Heart right ventricle (tissue), 16 donors: ENCODE measurements at places on chromosomes 5 and 9.

GRCh38 chr5:121182788-121183490, 668.7 kb upstream of the FTMT start:
- no peak for DNase-seq

DNA sequence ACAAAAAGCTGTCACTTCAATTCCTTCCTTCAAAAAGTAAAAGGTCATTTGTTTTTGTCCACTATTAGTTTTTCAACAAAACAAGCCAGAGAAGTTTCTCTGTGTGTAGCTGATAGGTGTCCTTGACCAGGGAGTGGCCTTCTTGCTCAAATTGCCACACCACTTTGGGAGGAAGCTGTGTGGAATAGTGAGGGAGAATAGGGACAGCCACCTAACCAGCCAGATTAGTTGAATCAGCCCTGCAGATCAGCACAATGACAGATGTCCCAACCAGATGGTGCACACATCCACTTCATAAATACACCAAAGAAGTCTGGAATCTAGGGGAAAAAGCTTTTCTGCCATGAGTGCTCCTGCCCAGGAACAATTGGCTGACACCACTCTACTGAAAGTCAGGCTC, 37.2 kb downstream of the NREP start:
- DNase-seq: no peak

- no peak for DNase-seq
Observed at GRCh38 chr9:2018764-2019558, 3.8 kb downstream of the SMARCA2 start.

DNA sequence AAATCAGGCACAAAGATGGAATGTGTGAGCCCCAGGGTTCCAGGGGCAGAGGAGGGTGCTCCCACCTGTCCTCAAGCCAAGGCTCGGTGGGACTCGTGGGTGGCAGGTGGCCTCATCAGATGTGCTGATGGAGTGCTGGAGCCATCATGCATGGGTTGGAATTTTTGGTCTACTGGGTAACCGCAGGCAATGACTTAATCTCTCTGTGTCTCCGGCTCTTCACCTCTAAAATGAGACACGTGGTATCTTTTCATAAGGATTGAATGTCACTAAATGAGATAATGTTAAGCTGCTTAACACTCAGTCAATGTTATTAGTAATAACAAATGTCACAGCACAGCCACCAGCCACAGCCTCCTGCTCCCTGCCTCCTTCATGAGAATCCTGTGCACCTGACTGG, 245.5 kb downstream of the HSPA4 start:
- DNase-seq: no peak

- no peak for DNase-seq
Observed at GRCh38 chr5:10579536-10580521, 16.0 kb downstream of the ANKRD33B start.

DNA sequence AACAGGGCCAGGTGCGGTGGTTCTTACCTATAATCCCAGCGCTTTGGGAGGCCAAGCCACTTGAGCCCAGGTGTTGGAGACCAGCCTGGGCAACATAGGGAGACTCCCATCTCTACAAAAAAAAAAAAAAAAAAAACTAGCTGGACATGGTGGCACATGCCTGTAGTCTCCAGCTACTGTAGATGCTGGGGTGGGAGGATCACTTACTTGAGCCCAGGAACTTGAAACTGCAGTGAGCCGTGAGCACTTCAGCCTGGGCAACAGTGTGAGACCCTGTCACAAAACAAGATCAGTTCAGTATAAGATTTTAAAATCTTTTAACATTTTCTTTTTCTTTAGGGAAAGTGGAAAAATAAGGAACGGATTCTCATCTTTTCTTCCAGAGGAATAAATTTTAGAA, 2.5 kb downstream of the BRIX1 start:
- no peak for DNase-seq

DNA sequence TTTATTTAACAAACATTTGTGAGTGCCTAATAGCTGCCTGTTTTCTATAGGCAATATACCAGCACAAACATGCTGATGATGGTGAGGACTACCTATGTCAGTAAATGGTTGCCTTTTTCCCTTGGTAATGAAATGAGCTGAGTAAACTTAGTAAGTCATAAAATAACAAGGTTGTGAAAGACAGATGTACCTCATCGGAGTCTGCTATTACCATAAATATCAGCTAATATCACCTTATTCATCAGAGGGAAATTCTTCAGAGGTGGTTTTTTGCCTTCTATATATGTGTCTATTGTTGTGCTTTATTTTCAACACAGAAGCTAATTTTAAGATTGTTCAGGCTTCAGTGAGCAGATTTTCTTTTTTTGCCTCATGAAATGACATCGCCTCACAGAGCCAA, 1040.5 kb downstream of the DTWD2 start:
- DNase-seq: no peak

GRCh38 chr9:126149661-126150060, 177.0 kb upstream of the MVB12B start:
- no peak for DNase-seq

GRCh38 chr5:129945774-129946270, 41.6 kb downstream of the CHSY3 start:
- DNase-seq: no peak

- DNase-seq: no peak
Observed at GRCh38 chr9:86836797-86837196, 110.5 kb downstream of the GAS1 start.

DNA sequence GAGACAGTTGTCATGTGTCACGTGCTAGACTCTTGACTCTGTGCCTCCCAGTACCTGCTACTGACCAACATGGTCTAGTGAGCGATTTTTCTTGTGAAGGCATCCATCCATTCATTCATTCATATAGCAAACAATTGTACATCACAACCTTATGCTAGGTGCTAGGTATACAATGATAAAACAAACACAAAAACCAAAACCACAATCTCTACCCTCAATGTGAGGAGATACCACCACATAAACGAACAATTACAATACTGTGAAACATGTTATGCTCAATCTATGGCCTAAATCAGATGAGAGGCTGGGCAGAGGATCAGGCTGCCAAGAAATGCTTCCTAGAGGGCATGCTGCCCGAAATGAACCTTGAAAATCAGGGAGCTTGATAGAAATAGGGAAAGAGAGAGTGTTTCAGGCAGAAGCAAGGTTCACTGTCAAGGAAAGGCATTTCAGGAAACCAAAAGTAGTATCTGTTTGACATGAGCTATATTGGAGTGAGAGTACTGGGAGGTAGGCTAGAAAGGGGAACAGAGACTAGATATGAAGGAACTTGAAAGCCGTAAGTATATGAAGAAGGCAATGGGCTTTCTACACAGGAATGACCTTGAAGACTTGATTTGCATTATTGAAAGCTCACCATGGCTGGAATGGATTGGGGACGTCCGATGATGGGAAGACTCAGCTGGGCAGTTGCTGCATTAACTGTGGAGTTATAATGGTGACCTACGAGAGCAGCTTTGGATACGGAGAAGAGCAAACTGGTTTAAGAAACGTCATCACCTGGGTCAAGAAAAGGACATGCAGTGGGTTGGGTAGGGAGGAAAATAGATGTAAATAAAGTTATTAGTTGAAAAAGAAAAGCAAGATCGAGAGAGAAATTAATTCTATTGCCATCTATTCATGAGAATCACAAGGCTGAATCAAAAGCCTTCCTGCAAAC, 90.1 kb downstream of the THBS4 start:
- no peak for DNase-seq

- DNase-seq: no peak
Observed at GRCh38 chr9:116504893-116505480, 182.1 kb upstream of the TRIM32 start.

DNA sequence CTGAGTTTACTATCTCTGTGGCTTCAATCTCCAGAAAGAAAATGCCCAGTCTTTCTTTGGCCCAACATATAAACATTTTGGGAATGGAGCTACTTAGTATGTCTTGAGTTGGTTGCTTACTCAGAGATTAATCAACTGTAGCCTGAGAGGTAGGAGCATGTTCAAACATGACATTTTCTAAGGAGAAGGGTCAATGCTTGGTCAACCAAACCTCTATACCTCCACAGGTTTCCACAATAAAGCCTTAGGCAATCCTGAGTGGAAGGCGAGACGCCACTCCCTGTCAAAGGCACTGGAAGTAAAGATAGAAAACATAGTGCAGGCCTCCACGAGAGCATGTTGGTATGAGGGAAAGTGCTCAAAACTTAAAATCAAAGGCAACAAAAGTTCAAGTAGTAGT, 411.4 kb downstream of the KCTD16 start:
- no peak for DNase-seq

DNA sequence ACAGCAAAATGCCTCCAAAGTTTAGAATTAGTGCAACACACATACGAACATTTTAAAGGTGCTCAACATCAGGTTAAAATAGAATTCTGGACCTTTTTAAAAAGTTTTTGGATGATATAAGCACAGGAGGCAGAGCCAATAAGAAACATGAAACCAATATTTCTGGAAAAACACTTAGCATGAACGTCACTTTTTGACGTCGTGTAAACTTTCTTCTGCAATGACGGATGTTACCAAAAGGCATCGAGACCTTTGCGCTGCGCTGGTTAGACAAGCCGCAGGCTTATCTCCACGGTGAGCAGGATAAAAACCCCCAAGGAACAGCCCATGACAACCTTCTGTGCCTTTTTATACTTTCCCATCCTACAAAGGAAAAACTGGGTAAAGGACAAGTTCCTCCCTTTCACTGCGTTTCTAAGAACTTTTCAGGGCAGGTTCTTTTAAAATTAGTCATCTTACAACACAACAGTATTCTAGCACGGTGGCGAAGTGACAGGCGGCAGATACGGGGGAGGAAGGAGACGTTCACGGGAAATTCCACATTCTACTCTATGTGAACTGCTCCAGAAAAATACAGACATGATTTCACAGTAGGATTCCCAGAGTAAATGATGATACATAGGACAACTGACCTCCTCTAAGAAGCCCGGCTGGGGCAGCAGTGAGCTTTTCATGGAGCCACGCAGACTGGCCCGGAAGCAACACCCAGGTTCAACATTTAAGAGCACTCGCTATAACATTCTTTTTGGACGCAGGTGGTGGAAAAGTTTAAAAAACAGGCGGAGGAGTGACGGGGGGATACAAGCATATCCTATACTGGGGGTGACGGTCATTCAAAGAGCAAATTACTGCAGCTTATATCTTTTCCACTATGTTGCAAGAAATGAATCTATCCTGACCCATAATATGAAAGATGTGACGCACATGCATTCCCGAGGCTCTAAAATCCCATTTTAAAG, 52.4 kb downstream of the USP20 start:
- DNase-seq: no peak

DNA sequence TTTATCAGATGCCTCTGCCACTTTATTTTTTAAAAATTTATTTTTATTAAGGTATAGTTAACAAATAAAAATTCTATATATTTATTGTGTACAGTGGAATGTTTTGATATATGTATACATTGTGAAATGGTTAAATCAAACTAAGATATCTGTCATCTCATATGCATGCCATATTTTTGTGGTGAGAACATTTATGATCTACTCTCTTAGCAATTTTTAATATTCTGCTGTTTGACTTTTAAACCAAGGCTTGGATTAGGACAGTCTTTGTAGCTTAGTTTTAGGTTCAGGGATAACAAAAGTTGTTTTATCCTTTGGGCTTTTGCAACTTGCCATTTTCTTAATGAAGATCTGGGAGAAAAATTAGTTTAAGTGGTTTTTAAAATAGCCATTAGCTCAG, 46.0 kb upstream of the CDKN2B start:
- no peak for DNase-seq

GRCh38 chr9:17656889-17657288, 78.0 kb downstream of the SH3GL2 start:
- no peak for DNase-seq

DNA sequence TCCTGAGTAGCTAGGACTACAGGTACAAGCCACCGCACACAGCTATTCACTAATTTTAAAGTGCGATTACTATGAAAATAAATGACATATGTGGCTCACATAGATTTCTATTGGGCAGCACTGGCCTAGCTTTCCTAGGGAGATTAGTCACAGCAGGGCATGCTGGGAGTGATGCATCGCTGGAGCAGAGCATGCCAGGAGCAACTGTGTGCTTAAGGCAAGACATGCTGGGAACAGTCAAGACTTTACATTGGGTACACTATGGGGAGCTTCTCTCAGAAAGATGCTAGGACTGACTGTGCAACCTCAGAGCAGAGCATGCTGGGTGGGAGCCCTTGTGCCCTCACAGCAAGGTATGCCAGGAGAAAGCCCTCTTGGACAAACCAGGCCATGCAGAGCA, 9.3 kb downstream of the ST6GALNAC6 start:
- no peak for DNase-seq

DNA sequence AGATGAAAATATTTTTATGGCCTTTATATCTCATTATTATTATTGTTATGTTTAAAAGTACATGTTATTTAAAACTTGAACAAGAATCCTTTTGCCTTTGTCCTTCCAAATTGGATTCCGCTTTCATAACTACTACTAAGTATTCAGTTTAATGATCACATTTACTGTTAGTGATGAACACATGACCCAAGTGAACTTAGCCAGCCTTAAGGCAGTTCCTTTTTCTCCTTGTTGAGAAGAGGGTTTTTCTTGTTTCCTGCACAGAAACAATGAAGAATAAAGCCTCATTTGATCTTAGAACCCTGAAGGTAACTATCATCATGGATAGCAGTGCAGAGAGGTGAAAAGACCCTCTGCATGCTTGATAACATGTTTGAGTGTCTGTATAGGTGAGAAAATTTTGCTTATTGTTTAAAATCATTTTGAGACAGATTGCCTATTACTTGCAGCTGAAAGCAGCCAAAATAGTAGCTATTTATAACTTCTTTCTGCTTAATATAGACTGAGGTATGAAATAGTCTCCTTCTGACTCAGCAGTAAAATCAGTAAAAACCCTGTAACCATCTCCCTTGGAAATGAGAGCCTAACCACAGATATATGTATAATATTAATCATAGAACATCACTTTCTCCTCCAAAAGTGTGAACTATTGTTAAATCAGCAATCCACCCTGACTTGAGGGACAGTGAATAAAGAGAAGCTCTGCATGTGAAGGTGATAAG, 266.2 kb downstream of the SPATA31D1 start:
- DNase-seq: no peak

DNA sequence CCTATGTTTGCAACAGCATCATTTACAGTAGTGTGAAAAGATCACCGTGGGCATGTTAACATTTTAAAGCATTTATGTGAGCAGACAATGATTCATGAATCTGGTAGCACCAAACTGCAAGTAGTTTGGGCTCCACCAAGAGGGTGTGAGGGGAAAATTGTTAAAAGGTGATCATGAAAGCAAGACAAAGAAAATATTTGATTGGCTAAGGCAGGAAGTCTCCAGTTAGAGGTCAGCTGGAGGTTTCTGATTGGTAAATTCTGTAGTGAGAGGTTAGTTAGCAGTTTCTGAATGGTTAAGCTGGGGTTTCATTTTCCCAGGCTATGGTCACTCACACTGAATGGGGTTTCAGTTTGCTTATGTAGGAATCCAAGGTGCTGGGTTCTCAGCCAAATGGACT, 13.5 kb upstream of the DRD1 start:
- DNase-seq: no peak

- no peak for DNase-seq
Observed at GRCh38 chr5:154273028-154273617, 82.6 kb downstream of the GALNT10 start.
